Stimulated activated CD4-positive, alpha-beta T cell treated with anti-CD3 and anti-CD28 coated beads, Interleukin-2, amount 100 ng/mL, for 48 hours (primary cell): ENCODE measurements at places on chromosomes 3 and 15.

DNA sequence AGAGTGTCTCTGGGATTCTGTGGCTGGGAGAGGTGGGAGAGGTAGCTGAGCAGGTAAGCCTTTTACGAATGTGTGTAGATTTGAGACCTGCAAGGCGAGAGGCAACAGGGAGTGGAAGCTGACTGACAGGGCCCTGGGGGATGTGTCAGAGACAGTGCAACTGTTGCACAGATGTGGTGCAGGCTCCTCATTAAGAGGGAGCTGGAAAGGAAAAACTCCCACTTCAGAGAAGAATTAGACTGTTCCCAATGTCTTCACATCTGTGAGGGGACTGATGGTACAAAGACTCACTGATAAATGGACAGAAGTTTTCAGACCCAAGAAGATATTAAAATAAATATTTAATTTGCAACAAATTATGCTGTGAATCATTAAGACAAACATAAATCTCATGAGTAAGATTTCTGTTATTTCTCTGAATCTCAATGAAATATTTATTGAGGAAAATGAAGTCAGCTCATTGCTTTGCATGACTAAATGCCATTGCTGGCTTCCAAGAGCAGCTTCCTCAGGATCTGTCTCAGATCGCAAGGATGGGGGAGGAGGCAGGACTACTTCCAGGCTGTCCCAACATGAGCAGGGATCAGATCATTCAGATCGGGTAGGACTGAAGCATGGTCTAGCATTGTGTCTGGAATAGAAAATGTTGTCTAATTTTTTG is 127.3 kb upstream of the ROPN1 start:
- DNase-seq, result no peak

- peak; percentile 73 for DNase-seq
Observed at GRCh38 chr3:44729384-44729910, at the start of gene ZNF501. TSS of gene ZNF501 (plus strand) at chr3:44729635. CDS start at chr3:44734422, 4,787 bp downstream.

GRCh38 chr15:89399238-89400115 is 64.9 kb upstream of the POLG start:
- no peak for DNase-seq

DNA sequence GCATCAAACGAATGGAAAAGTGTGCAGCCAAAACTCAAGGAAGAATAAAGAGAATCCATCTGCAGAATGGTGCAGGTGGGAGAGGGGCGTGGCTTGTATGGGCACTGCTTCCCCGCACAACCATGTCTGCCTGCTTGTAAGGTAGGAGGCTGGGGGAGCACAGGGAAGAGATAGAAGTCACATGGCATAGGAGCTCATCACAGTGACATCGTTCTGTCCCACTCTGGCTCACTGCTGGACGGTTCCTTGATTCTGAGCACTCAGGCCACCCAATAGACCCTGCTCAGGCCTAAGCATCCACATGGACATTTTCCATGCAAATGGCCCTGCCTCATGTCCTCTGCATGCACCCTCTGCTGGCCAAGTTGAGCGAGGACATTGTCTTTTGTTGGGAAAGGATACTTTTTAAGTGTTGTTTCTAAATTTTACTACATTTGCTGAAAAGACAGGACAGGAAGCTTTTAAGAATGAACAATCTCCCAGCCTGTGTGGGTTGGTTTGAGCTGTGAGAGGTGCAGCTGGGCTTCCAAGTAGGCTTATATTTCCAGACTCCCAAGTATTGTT is 3.1 kb downstream of the MYLK start:
- no peak for DNase-seq

GRCh38 chr3:140094487-140094886 is 159.5 kb downstream of the CLSTN2 start:
- no peak for DNase-seq

DNA sequence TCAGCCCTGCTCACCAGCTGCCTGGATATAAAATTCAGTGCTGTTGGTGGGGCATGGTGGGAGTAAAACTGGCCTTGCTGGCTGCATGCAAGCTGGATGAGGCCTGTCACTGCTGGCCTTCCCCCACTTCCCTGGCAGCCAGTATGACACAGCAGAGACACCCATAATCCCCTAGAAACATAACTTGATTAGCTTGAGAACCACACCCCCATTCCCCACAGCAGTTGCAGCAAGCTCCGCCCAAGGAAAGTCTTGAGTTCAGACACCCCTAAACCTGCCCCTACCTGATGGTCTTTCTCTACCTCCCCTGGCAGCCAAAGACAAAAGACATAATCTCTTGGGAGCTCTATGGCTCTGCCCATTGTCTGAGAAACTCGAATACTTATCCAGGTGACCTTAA is 405.1 kb upstream of the NECTIN3 start:
- no peak for DNase-seq

GRCh38 chr3:85342915-85343314 is 384.1 kb downstream of the CADM2 start:
- DNase-seq, result no peak

DNA sequence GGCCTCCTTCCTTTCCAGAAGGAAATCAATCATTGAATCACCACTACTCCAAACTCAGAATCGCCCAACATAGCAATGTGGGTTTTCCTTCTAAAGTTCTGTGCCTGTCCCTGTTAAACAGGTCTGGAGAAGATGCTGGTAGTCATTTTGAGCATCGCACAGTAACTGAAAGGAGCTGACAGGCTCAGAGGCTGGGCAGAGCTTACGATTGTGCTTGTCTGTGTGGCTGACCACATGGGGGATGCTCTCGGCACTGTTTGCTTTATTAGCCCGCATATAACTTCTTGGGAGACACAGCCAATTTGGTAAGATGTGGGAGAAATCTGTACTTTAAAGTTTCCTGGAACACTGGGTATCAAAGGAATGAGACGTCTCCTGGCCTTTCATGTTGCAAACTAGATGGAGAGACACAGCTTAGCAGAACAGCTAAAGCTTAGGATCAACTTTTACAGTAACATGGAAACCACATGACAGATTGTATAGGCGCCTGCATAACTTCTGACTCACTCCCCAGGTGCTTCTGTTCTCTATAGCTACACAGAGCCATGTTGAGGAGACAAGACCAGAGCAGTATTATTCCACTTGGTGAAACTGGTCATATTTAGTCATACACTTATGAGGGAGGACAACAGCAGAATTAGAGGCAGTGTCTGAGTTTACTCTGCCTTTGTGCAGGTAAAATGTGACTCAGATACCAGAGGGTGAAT is 374.1 kb downstream of the RORA start:
- no peak for DNase-seq

DNA sequence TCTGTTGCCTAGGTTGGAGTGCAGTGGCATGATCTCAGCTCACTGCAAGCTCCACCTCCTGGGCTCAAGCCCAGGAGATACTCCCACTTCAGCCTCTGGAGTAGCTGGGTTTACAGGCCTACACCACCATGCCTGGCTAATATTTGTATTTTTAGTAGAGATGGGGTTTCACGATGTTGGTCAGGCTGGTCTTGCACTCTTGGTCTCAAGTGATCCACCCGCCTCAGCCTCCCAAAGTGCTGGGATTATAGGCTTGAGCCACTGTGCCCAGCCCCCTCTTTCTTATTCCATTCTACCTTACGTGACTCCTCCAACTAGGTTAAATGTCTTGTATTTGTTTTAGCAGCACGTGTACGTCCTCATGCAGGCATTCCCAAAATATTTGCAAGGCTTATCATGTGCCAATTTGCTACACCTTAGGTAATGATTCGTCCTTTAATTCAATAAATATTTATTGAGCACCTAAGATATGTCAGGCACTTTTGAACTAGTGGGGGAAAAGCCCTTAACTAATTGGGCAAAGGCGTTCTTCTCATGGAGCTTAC is 14.9 kb upstream of the MAGI1 start:
- DNase-seq, result no peak

- DNase-seq, result no peak
Observed at GRCh38 chr15:27934782-27935181, 164.3 kb downstream of the OCA2 start.
